Memory B cell (primary cell): ENCODE measurements at places on chromosomes 6 and 20.

GRCh38 chr20:13009682-13010406, 1.1 kb downstream of the SPTLC3 start:
- DNase-seq: peak; percentile 8

DNA sequence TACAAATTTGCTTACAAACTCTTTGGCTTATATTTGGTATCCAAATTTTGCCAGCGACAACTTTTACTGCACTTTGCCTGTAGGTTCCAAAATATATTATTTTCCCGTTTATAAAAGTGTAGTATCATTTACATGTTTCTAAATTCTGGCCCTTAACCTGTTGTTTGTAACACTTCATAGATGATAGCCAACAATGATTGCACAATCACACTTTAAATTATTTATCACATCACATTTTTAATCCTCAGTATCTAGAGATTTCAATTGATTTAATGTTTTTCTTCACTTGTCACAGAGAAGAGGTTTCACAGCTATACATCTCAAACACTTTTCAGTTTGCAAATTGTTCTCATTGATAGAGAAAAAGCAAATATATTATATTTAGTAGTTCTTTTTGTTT, 1151.2 kb upstream of the EYS start:
- no peak for DNase-seq

GRCh38 chr20:33909331-33909921, 84.3 kb upstream of the RALY start:
- no peak for DNase-seq

DNA sequence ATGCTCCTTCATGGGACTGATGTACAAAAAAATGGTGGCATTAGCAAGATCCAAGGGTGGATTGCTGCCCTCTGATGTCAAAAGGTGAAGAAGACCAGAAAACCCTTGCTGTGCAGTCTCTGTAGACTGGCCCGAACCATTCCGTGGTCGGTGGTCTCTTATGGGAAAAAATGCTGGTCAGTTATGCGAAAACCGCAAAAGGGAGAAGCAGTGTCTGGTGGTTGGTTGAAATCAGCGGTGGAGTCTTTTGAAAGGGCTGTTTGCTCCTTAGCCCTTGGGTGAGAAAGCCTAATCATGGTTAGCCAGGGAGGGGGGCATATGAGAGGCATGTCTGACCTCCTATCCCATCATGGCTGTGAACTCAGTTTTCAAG, 108.1 kb downstream of the DTNBP1 start:
- DNase-seq: no peak

DNA sequence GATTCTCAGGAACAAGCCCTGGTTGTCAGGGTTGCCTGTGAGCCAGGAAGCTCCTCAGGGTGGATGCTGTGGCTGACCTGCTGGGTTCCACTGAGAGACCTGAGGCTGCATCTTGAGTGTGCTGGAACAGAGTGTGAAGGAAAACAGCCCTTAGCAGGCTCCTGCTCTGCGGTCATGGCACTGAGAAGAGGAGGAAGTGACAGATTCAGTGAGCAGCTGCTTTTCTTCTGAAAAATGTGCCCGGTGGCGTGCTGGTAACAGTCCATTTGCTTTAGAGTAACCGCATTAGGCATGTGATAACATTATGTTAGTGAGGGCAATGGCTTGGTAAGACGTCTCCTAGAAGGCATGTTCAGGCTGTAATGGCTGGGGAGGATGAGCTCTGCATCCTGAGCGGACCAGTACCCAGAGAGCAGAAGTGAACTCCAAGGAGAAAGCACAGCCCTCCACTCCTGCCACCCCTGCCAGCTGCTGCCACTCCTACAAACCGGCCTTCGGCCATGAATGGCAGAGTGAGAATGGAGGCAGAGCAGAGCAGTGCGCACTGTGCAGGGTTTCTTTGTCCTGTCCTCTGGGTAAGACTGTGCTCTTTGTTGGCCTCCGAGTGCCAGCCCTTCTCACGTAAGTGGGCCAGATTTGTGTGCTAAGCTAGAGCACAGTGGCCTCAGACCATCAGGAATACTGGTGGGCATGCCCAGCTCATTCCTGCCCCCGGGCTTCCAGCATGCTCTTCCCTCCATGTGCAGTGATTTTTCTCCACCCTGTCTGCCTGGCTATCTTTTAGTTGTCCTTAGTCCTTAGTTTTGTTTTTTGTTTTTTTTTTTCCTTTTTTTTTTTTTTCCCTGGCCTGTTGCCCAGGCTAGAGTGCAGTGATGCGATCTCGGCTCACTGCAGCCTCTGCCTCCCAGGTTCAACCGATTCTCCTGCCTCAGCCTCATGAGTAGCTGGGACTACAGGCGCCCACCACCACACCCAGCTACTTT, 98.1 kb upstream of the VSTM2L start:
- DNase-seq: peak; percentile 60

DNA sequence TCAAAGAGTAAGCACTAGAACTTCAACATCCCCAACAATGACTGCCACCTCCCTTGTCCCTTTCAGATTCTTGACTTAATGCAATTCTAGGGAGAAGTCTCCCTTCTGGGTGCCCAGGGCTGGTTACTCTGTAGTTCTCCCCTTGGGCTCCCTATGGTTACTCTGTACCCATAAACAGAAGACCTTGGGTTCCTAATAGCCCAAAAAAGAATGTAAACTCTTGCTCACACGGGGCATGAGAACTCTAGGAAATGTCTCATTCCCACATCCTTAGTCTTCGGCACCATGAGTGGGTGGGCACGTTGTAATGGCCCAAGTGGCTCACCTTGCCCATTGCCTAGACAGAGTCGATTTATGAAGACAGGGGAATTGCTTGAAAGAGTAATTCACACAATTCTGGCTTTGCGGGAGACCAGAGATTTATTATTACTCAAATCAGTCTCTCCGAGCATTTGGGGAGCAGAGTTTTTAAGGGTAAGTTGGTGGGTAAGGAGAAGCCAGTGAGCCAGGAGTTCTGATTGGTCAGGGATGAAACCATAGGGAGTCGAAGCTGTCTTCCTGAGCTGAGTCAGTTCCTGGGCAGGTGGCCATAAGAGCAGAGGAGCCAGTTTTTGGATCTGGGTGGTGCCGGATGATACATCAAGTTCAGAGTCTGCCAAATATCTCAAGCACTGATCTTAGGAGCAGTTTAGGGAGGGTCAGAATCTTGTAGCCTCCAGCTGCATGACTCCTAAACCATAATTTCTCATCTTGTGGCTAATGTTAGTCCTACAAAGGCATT, 61.2 kb upstream of the SIRPG start:
- no peak for DNase-seq

DNA sequence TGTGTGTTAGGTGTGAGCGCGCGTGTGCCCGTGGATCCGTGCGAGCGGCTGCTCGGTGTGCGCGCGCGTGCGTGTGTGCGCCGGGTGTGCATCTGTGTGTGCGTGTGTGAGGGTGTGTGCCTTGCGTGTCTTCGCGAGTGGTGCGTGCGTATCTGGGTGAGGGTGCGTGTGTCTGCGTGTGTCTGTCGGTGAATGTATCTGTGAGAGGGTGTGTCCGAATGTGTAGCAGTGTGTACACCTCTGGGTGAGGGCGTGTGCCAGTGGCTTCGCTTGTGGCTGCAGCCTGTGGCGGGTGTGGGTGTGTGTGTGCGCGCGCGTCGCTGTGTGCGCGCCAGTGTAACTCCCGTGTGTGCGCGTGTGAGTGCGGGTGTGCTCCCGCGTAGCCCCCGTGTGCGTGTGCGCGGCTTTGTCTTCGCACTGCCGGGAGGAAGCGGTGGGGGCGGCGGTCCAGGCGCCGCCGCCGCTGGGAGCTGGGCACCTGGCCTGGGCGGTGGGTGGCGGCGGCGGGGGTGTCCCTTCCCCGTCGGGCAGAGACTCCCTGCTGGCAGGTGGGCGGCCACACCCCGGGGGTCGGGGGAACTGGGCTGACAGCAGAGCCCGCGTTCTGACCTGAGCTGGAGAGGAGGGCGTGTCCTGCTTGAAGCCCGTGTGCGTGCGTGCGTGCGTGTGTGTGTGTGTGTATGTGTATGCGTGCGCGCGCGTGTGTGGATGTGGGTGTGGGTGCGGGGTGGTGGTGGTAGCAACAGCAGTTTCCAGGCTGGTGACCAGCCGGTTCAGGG, 61.3 kb upstream of the EPB41L1 start:
- peak; percentile 44 for DNase-seq

- no peak for DNase-seq
Measured at GRCh38 chr6:143999406-143999805, 8.7 kb downstream of the PLAGL1 start.

DNA sequence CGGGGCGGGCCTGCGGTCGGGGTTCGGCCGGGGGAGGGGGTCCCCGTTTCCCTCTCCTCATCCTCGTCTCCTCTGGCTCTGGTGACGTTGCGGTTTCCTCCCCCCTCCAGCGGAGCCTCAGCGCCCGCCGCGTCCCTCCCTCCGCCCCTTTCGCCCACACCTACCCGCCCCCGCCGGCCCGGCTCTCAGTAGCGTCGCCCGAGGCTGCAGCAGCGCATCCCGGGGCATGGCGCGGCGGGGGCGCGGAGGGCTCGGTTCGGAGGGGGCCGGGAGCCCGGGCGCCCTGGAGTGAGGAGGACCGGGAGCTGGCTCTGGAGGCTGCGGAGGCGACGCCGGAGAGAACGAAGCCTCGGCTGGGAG, at the start of gene DSE:
Gene DSE (plus strand): TSS at position 188 of the 360 bp plus-strand sequence. CDS start 28,304 bp downstream, outside the sequence.
- DNase-seq: peak; percentile 45

DNA sequence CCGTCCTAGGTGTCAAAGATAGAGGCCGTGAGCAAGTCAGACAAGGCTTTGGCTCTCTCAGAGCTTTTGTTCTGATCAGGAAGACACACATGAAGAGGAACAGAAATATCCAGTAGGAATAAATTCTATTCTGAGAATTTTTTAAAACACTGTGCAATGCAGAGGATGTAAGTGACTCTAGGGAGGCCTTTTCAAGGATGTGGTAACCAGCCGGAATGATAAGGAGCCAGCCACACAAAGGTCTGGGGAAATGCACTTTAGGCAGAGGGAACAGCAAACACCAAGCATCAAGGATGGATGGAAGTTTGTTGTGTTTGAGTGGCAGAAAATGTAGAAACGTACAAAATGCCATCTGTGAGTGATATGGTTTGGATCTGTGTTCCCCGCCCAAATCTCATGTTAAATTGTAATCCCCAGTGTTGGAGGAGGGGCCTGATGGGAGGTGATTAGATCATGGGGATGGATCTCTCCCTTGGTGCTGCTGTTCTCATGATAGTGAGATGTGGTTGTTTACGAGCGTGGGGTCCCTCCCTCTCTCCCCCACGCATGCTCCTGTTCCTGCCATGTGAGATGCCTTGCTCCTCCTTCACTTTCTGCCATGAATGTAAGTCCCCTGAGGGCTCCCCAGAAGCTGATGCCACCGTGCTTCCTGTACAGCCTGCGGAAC, 93.6 kb upstream of the CDYL start:
- no peak for DNase-seq

GRCh38 chr20:37866051-37866450, 36.9 kb upstream of the VSTM2L start:
- no peak for DNase-seq

- no peak for DNase-seq
Measured at GRCh38 chr20:32682508-32682987, 8.8 kb upstream of the C20orf203 start.

DNA sequence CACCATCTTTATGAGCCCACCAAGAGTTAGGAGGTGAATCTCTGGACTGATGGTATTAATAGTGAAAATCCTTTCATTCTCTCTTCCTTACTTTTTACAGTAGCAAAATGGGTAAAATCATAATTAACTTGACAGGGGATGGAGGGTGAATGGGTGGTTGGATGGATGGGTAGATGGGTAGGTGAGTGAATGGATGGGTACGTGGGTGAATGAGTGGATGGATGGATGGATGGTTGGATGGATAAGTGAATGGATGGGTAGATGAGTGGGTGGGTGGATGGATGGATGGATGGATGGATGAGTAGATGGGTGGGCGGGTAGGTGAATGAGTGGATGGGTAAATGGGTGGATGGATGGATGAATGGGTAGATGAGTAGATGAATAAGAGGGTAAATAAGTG, 63.2 kb downstream of the BMP7 start:
- DNase-seq: no peak

- DNase-seq: no peak
Measured at GRCh38 chr6:142846459-142846831, 98.5 kb downstream of the HIVEP2 start.

DNA sequence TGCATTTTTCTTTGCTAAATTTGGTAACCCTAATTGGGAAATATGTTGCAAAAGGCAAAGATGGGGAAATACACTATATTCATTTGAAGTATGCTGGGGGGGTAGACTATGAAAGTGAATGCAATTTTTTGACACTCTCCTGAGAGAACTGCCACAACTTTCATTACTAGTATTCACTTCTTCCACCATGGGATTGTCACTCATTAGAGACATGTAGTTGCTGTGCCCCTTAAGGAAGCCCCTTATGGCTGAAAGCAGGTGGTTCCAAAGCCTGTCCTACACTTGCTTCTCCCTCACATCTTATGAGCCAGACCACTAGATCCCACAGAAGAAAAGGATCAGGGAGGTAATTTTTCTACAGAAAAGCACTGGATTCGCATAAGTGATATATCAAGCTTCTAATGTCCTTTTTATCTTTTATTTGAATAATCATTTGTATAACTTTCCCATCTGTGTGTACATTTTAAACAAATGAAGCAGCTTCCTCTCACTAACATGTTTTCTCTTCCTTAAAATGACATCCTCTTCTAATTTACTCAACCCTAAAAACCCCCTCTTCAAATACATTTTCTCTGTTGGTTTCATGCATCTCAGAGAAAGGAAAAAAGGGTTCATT, 83.8 kb downstream of the GCLC start:
- DNase-seq: no peak

GRCh38 chr6:121510568-121511177, 75.2 kb downstream of the GJA1 start:
- no peak for DNase-seq

GRCh38 chr20:25318471-25319240, 70.8 kb downstream of the PYGB start:
- DNase-seq: peak; percentile 25

- DNase-seq: no peak
Measured at GRCh38 chr20:59153355-59153681, 10.3 kb upstream of the ZNF831 start.

- DNase-seq: no peak
Measured at GRCh38 chr6:139443231-139444112, 69.0 kb upstream of the CITED2 start.

DNA sequence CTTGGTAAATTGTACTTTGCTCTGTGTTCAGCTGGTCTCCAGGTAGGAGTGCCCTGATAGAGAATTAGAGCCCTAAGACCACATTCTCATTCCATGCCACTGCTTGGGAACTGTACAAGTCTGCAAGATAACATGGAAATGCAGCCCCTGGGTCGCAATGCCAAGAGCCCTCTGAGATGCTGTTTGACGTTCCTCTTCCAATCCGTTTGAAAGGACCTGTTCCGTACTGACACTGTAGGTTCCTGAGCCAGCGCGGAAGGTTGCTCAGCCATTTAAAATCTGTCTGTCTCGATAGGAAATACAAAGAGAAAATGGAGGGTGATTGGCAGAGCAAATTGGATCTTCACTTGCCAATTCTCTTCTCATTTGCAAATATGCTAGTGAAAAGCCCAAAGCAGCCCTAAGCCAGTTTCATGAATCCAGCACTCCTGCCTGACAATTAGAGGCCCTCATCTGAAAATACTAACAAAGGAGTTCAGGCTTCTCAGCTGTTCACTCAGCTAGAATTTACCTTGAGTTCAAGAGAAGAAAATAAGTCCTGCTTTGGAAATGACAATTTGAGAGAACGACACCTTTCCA, 100.6 kb upstream of the AFDN start:
- DNase-seq: no peak

- no peak for DNase-seq
Measured at GRCh38 chr6:117932001-117932400, 24.9 kb downstream of the SLC35F1 start.

GRCh38 chr6:15515226-15515625, 147.6 kb downstream of the DTNBP1 start:
- DNase-seq: no peak

GRCh38 chr6:132204591-132204990, 196.7 kb downstream of the MOXD1 start:
- no peak for DNase-seq
